GM03348 (cell line): ENCODE measurements at places on chromosomes 7 and 10.
A peak's percentile ranks its signal among the peaks of the same experiment; 100 is the strongest.

DNA sequence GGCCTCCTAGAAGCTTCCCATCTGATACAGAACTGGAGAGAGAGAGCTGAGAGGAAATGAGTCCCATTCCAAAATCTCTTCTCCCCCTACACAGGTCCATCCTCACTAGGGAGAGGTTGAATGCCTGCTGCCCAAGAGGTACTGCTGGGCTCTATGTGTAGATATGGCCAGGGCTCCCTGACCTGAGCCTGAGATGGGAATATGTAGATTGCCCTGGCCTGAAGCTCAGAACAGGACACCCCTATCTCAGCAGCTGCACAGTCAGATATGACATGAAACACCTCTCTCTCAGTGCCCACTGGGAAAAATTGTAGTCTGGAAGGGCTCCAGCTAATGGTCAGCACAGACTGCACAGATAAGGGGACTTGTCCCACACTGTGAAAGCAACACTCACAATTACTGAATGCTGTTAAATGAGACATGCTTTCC lies 3.1 kb upstream of the IFIT1B start:
- DNase-seq: no peak

- no peak for DNase-seq
Measured at GRCh38 chr10:50490241-50490640, 133.5 kb downstream of the SGMS1 start.

GRCh38 chr7:18320971-18321567 lies 174.5 kb upstream of the HDAC9 start:
- DNase-seq: peak; percentile 54

DNA sequence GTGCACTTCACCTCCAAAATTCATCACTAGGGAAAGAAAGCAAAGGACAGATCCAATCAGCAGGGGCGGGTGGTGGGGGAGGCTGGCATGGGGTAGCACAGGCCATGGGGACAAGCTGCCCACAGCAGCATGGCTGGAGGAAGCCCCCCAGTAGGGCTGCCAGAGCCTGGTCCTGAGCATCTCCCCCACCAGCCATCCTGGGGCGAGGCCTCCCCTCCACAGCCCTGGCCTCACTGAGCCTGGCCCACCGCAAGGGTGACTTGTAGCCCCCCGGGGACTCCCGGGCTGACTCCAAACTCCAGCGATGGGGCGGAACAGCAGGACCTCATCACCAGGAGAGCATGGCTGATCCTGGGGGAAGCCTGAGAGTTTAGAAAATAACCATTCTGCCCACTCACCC lies 92.4 kb upstream of the TCERG1L start:
- no peak for DNase-seq

GRCh38 chr10:31724296-31724695 lies 204.3 kb downstream of the ARHGAP12 start:
- no peak for DNase-seq

- peak; percentile 83 for DNase-seq
Measured at GRCh38 chr10:123891144-123892071, at the start of gene CPXM2. Gene CPXM2, minus strand, starts transcription at chr10:123891807. Its CDS starts 148 bp downstream, at chr10:123891659.

- no peak for DNase-seq
Measured at GRCh38 chr7:128155100-128155740, 85.9 kb upstream of the LEP start.

GRCh38 chr7:124202546-124202945 lies 169.7 kb upstream of the TMEM229A start:
- no peak for DNase-seq

DNA sequence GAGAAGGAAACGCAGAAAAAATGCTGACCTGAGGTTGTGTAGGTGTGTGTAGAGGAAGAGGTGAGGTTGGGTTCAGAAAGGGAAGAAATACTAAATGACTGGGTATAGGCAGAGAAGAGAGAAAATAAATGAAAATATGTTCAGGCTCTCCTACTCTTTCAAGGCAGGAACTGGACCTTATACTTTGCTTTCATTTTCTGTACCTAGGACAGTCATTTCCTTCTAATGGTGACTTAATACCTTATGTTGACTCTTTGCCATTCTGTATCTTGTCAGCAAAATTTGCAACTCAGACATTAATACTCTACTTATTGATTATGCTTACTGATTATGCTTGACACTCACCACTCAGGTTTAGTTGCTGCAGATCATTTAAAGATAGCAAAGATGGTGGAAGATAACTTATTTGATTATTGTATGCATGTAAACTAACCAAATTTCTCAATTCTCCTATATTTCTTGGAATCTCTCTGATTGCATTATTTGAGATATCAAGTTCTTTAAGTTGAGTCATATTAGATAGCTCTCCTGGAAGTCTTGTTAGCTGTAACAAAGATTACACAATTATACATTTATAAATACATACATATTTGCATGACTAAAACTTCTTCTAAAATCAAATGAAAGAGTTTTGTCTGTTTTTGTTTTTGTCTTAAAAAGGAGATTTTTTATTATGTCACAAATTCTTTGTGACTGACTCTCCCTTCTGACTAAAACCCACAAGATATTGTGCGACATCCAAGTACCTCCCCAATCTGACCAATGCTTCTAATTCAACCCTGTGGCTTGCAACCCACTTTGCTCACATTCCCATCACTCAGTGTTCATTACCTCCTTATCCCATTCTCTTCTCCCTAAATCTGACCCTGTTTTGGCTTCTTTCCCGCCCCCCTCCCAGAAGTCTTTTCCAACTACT lies 20.0 kb downstream of the LRRD1 start:
- DNase-seq: peak; percentile 88

- peak; percentile 100 for DNase-seq
Measured at GRCh38 chr7:102464577-102465280, at the start of the genes ALKBH4 and LRWD1. Gene ALKBH4, minus strand, starts transcription at chr7:102464863. Its CDS starts 27 bp downstream, at chr7:102464836. Gene LRWD1, plus strand, starts transcription at chr7:102464984. Its CDS starts 97 bp downstream, at chr7:102465081.

DNA sequence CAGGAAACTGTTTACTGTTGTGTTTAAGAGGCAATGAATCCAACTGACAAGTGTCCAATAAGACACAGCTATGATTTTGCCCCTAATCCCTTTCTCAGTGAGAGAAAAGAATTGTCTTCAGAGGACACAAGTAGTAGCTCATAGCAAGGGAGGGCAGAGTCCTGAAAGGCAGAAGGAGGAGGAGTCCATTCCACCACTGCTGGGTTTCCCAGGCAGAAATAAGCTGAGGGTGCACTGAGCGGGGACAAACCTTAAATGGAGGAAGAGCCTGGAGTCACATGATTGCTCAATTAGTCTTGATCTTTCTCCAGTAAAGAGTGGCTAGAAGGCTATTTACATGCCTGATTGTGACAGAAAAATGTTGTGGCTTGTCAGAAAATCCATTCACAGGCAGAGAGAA lies 573.8 kb downstream of the POM121L12 start:
- DNase-seq: no peak

GRCh38 chr7:89357121-89357520 lies 561.6 kb upstream of the TEX47 start:
- no peak for DNase-seq

GRCh38 chr7:129163875-129164544 lies 19.5 kb downstream of the TSPAN33 start:
- DNase-seq: peak; percentile 76

- DNase-seq: peak; percentile 65
Measured at GRCh38 chr10:74293686-74294371, 142.8 kb downstream of the ADK start.

- no peak for DNase-seq
Measured at GRCh38 chr7:5525271-5526099, 101.9 kb upstream of the TNRC18 start.

GRCh38 chr7:154871507-154871906 lies 131.4 kb downstream of the PAXIP1 start:
- no peak for DNase-seq

DNA sequence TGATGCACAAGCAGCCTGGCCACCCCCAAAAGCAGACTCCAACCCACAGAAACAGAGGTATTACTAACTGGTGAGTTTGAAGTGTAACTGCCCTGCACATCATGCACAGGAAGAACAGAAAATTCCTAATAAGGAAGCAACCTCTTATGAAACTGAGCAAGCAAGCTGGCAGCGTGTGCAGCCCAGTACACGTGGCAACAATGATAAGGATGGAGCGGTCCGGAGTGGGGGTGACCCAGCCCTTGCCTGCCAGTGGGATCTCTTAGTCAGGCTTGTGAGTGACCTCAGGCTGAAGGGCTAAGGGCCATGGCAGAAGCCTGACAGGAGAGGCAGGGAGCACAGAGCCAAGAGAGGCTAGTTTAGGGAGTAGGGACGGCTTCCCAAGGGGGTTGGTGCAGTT lies 22.1 kb upstream of the AOAH start:
- DNase-seq: no peak

DNA sequence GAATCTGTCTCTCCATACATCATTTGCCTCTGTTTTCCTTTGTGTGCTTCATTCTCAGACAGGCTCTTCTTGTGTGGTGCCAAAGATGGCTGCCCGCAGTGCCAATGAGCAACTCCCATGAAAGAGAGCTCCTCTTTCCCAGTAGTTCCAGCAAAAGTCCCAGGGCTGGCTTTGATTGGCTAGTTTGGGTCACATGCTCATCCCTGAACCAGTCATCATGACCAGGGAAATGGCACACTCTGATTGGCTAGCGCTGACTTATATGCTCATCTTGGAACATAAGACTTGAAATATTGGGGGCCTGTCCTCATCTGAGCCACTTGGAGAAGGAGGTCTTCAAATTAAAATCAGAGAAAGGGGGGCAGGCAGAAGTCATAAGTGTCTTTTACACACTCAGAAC lies 112.7 kb downstream of the CDH23 start:
- DNase-seq: no peak

DNA sequence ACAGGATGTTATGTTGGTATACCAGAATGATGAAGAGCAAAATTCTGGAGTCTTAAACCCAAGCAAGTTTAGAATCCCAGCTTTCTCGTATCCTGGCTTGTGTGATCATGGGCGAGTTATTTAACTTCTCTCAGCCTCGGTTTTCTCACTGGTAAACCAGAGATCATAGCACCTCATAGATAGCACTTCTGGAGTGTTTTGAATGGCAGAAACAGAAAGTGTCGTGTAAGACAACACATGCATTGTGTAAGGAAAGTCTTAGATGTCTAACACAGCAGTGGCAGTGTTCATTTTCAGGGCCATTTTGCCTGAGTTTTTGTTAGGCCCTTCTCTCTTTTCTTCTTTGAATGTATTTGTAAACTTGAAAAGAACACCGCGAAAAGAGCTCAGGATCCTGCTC lies 465.1 kb downstream of the AUTS2 start:
- DNase-seq: no peak

- no peak for DNase-seq
Measured at GRCh38 chr10:18582803-18583202, 68.6 kb downstream of the NSUN6 start.

GRCh38 chr10:127215866-127216265 lies 19.5 kb upstream of the INSYN2A start:
- DNase-seq: no peak

- DNase-seq: no peak
Measured at GRCh38 chr10:121261665-121262064, 336.6 kb downstream of the FGFR2 start.

GRCh38 chr10:13404791-13405190 lies 56.7 kb upstream of the SEPHS1 start:
- no peak for DNase-seq

DNA sequence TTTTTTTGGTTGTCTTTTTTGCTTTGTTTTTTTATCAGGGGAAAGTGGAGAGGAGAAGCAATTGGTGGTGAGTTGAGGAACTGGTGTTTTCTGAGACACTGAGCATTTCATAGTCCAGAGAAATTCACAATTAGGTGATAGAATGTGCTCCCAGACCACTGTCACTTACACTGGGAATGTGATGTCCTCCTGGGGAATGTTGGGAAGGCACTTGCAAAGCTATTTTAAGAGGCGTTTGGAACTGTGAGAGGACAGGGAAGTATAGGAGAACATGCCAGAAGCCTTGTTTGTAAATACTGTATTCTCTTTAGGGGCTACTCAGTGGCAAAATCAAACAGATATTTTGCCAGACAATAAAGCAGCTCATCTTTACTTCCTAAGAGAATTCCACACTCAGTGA lies 16.0 kb downstream of the CHRM2 start:
- DNase-seq: no peak

DNA sequence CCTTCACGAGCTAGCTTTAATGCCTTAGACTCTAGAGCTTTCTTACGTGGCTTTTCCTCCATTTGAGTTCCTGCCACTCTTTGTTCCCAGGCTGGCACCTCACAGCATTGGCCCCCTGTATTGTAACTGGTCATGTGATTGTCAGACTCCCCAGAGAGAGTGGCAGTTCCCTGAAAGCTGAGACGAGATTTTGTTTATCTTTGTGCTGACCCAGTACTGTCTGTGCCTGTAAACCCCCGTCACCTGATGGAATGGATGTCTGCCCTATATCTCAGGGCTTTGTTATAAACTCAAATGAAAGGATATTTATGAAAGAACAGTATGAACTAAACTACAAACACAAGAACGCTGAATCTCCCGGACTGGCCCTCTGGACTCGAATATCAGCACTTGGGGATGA lies 13.0 kb downstream of the NOBOX start:
- DNase-seq: no peak

GRCh38 chr7:108484137-108484536 lies 27.9 kb upstream of the NRCAM start:
- DNase-seq: no peak

GRCh38 chr10:129344731-129345355 lies 122.2 kb upstream of the MGMT start:
- DNase-seq: no peak

GRCh38 chr7:151241755-151242096 lies 6.8 kb downstream of the SMARCD3 start:
- no peak for DNase-seq

- DNase-seq: no peak
Measured at GRCh38 chr10:117360016-117360415, 15.2 kb downstream of the PDZD8 start.

DNA sequence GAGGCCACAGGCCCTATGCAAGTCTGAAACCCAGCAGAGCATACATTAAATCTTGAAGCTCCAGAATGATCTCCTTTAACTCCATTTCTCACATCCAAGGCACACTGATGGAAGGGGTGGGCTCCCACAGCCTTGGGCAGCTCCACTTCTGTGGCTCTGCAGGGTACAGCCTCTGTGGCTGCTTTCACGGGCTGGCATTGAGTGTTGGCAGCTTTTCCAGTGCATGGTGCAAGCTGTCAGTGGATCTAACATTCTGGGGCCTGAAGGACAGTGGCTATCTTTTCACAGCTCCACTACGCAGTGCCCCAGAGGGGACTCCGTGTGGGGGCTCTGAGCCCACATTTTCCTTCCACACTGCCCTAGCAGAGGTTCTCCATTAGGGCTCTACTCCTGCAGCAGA lies 265.7 kb upstream of the MAGI2 start:
- no peak for DNase-seq

DNA sequence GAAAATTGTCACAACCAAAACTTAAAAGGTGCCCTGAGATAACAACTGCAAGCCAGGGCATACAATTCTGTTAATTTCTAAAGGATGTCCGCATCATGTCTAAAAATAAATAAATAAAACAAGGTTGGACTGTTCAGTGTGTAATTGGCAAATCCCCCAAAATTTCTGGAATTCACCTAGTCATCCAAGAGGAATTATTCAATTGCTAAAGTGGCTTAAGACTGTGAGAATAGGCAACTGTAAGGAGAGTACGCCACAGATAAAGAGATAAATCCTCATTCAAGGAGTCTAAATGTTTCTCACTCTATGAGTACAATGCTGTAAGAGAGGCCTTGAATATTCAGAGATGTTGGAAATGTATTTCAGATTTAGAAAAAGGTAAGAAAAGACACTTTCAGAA lies 37.2 kb downstream of the PIK3AP1 start:
- DNase-seq: peak; percentile 28
